GM06990 (cell line): ENCODE measurements at places on chromosomes 7 and 10.

DNA sequence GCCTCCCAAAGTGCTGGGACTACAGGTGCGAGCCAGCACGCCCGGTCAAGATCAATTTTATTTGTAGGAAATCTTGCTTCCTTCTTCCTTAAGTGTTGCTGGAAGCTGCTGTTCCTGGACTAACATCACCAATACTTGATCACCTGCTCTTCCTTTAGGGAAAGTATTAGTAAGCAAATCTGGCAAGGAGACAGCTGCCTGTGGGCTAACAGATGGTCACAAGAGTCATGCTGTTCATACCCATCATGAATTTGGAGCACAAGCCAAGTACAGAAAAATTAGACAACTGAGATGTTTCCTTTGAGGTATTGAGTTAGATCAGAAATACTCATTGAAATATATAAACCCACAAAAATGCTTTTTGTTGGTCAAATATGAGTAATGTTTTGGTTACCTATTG, 27.9 kb downstream of the BAIAP2L1 start:
- DNase-seq: no peak

GRCh38 chr7:67661-68395, 124.5 kb upstream of the FAM20C start:
- DNase-seq: no peak

DNA sequence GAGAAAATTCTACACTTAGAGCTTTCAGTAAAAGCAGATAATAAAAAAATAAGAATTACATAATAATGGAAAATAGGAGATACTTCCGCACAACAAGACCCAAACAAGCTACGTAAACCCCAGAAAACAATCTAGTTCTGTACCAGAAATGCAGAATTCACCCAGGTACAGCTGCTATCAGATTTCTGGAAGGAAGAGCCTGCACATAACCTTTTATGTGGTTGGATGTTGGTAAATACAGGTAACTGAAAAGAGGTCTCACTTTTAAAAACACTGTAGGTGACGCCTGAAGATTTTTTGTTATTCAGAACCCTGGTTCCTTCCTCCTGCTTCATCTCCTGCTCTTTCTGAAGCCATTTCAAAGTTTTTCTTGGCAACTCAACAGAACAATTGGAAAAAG, 29.9 kb downstream of the PANK1 start:
- DNase-seq: no peak

DNA sequence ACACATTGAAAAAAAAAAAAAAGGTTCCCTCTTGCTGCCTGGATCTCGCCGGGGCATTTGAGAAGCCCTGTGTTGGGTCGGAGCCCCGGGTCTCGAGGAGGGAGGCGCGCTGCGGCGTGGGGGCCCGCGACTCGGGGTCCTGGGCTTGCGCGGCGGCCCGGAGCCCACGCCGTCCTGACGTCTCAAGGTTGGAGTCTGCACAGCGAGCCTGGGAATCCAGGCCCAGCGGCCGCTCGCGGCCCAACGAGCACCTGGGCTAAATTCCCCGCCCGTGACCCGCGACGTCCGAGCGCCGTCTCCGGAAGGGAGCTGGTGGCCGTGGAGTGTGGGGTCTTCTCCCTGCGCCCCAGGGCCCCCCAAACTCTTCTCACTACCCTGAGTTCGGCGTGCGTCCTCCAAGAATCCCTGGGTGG, 1.4 kb upstream of the CTBP2 start:
- no peak for DNase-seq

DNA sequence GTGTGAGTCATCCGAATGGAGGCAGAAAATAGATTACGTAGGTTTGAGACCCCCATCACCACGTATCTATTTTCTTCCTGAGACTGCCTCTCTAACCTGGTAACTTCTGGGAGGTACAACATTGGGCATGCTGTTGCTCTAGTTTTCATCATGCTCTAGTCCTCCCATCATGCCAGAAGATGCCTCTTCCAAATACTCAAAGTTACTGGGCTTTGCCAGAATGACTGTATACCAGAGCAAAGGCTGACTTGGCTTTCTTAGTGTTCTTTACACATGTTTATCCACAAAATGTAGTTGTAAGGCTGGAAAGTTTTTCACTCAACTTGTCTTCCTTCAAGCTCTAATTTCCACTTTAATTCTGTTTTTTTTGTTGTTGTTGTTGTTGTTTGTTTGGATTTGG, 370.5 kb downstream of the MDFIC start:
- no peak for DNase-seq

DNA sequence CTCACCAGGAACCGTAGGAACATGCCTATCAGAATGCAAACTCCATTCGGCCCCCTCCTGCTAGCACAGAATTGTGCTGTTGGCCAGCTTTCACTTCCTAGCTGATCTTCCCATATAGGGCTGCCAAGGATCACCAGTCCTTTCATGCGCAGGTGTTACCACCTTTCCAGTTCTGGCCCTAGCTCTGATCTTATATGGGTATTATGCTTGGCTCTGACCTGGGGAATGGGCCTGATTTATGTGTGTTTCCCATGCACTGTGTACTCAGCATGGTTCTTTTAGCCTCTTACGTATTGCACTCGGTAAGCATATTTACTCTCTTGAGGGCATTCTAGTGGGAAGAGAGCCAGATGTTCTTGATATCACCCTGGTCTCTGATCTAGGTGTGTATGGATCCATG, 11.1 kb downstream of the SLC35G1 start:
- DNase-seq: no peak

- no peak for DNase-seq
These were observed 82.8 kb downstream of the CHST15 start for GRCh38 chr10:124010563-124011131.

DNA sequence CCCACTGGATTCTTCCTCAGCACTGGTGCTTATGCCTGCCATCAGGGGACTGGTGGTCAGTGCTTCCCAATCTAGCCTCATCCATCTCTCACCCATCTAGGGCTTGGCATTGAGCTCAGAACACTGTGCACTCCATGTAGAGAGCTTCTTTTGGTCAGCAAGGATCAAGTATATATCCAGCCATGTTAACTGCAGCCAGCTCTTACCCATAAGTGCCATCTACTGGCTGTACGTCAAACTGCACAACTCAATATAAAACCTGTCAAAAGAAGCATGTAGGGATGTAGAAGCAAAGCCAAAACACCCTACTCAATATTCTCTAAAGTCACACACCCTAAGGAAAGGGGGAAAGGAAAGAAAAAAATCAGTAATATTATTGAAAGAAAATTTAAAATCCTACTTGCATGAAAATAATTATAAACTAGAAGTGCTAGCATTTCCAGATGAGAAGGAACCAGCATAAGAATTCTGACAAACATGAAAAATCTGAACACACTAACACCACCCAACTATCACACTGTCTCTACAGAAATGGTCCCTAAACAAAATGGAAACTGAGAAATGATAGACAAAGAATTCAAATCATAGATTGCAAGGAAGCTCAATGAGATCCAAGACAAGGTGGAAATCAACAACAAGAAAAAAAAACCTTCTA, 531.1 kb upstream of the STEAP1 start:
- DNase-seq: no peak

GRCh38 chr7:36284456-36285090, 105.1 kb upstream of the ANLN start:
- DNase-seq: no peak

DNA sequence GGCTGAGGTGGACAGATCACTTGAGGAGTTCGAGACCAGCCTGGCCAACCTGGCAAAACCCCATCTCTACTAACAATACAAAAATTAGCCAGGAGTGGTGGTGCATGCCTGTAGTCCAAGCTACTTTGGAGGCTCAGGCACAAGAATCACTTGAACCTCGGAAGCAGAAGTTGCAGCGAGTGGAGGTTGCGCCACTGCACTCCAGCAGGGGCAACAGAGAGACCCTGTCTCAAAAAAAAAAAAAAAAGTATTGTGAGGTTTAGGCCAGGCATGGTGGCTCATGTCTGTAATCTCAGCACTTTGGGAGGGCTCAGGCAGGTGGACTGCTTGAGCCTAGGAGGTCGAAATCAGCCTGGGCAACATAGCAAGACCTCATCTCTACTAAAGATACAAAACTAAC, 16.0 kb downstream of the TET1 start:
- no peak for DNase-seq

DNA sequence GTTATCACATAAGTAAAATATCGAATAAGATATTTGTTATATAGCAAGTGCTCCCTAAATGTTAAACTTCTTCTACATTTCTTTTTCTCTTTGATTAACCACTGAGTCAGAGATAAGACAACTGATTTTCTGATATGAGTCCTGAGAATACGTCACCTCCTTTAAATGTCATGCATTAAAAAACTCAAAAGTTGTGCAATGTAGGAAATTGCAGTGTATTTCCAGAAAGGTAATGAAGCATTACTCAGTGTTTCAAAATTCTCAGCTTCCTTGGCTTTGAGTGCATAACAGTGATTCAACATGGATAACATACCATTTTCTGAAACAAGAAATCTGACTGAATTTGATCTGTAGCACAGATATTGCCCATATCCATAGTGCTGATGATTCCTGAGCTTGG, 155.8 kb downstream of the BMPER start:
- DNase-seq: no peak

DNA sequence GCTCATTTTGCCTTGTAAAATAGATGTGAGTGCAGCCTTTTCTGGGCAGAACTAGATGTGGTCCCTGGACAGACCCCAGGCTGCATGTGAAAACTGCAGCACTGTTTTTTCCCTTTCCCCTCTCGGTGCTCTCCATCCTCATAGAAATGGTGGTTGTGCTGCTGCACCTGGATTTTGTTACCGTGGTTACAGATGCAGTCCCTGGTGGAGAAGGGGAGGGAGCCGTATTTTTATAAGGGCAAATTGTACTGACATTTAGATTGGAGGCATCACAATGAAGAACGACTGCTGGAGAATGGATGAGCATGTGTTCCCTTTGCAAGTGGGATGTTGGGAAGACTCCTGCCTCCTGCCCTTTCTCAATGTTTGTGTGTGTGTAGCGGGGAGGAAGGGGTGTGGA, 469.9 kb downstream of the CCSER2 start:
- no peak for DNase-seq

DNA sequence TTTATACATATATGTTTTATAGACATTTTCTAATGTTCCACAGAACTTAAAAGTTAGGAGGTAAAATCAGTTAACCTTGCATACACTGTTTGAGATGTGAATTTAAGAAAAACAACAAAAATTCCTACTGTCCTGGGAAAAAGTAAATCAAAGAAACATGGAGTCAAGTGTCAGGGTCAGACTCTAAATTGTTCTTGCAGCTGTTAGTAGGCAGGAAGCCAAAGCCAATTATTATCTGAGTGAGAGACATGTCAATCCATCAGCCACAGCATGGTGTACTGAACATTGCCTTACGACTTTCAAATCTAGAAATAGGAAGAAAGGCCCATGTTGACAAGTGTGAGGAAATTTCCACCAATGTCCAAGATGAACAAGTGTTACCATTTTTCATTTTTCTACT, 461.2 kb upstream of the MBL2 start:
- no peak for DNase-seq

- DNase-seq: no peak
These were observed 141.3 kb upstream of the KLF14 start for GRCh38 chr7:130875265-130875741.

GRCh38 chr10:123496996-123497660, 169.0 kb upstream of the GPR26 start:
- no peak for DNase-seq

GRCh38 chr7:28497009-28497408, 84.7 kb downstream of the CREB5 start:
- DNase-seq: no peak

- DNase-seq: no peak
These were observed 12.3 kb upstream of the ELN start for GRCh38 chr7:74015670-74016069.

DNA sequence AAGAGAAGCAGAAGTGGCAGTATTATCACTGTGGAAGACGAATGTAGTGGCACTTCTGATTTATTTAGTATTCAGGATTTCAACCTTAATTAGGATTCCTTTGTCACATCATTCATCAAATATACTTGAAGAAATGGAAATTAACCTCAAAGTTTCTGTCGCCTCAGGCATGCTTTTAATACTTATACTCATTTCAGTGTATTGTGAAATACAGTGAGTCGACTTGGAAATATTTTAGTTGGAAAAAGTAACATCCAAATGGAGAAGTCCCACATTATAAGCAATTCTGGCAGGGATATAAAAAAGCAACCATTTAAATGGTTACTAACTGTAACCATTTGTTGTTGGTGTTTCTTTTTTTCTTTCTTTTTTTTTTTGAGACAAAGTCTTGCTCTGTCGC, 648.8 kb downstream of the ARL4A start:
- no peak for DNase-seq

GRCh38 chr7:28076423-28077200, 104.0 kb downstream of the JAZF1 start:
- DNase-seq: no peak

DNA sequence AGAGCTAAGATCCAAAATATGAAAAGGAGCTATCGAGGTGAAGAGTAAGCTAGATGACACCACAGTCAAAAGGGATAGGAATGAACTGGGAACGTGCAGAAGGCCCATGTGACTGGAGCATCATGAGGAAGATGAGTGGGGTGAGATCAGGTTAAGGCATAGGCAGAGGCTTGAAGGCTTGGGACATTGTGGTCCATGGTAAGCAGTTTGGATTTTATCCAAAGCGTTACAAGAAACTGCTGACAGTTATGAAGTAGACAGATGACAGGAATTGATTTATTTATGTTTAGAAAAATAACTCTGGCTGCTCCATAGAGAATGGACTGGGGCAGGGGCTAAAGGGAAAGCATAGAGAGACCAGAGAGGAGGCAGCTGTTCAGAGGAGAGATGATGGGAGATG, 18.1 kb upstream of the PANK1 start:
- no peak for DNase-seq

GRCh38 chr7:139673230-139673629, 104.6 kb downstream of the HIPK2 start:
- peak; percentile 77 for DNase-seq

- DNase-seq: no peak
These were observed 4.9 kb upstream of the ZFYVE27 start for GRCh38 chr10:97732052-97732359.

DNA sequence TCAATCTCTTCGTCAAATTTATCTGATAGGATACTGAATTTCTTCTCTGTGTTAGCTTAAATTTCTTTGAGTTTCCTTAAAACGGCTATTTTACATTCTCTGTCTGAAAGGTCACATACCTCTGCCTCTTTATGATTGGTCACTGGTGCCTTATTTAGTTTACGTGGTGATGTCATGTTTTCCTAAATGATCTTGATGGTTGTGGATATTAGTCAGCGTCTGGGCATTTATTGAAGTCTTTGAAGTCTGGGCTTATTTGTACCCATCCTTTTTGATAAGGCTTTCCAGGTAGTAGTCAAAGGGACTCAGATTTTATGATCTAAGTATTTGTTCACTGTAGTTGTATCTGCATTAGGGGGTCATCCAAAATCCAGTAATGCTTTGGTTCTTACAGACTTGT, 1407.5 kb upstream of the LRRTM3 start:
- no peak for DNase-seq

DNA sequence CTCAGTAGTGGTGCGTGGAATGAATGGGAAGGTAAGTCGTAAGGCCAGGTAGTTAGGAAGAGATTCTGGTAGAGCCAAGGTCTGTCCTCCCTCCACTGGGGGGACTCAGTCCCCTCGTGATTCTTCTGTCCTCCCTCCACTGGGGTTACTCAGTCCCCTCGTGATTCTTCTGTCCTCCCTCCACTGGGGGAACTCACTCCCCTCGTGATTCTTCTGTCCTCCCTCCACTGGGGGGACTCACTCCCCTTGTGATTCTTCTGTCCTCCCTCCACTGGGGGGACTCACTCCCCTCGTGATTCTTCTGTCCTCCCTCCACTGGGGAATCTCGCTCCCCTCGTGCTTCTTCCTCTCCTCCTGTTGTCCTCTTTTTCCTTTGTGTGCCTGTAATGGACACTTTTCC, 125.1 kb downstream of the CELF2 start:
- DNase-seq: no peak
